ENCODE measurements at places on chromosomes 5 and 9.

DNA sequence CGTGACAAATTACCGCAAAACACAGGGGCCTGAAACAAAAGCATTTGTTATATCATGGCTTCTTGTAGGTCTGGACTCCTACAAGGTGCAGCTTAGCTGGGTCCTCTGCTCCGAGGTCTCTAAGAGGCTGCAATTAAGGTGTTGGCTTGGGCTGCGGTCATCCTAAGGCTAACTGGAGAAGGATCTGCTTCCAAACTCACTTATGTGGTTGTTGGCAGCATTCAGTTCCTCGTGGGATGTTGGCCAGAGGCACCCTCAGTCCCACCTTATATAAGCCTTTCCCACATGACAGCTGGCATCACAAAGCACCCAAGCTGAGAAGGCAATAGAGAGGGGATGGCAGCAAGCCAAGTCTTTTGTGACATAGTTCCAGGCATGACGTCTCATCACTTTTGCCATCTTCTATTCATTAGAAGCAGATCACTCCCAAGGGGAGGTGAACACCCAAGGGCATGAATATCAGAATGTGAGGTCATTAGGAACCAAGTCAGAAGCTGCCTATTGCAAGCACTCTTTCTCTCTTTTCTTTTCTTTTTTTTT, 47.9 kb upstream of the ZBTB43 start:
- DNase-seq, result no peak

- DNase-seq, result no peak
Measured at GRCh38 chr5:5353681-5354080, 68.8 kb upstream of the ICE1 start.

DNA sequence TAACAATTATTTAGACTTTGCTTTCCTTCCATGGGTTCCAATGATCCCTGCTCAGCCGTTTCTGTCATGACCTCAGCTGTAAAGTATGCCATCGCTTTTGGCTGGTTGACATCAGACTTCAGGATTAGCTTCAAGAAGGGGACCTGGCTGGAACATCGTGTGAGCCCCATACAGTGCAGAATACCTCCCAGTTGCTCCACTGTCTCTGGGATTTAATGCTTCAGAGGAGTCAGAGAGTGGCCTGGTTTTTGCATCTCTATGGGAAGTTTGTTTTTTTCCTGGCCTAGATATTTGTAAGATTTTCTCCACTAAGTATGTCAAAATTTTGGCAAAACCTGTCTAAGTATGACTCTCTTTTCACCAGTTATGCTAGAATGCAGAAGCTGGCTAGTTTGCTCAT, 216.9 kb downstream of the GABBR2 start:
- DNase-seq, result no peak

GRCh38 chr9:90176901-90177300, 465.7 kb downstream of the DIRAS2 start:
- no peak for DNase-seq

DNA sequence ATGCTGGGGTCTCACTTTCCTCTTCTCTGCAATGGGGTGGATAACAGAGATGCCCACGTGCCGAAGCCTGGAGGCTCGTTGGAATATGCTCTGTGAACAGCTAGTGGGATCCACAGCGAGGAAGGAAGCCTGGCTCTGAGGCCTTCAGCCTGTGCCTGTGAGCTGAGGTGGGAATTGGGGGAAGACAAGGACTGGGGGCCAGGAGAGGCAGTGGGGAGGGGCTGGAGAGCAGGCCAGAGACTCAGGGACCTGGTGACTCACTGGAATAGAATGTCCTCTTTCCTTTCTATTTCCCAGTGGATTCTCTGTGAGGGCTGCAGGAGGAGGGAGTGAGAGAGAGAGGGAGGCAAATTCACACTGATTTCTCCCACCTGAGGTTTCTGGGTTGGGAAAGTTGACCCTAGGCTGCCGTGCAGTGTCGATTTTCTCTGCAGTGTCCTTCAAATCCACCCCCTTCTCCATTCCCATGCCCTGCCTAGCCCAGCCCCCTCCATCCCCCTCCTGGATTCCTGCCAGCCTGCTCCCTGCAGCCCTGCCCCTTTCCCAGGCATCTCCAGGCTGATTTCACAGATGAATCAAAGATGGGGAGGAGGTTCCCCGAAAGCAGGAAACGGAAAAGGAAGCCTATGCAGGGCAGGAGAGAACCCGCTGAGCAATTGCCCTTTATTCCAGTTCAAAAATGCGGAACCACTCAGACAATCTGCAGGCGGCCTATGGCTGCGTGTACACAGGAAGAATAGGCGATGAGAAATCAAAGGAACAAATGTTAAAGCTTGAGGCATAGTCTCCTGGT, 1.4 kb upstream of the SPAAR start:
- DNase-seq, result peak; percentile 78

DNA sequence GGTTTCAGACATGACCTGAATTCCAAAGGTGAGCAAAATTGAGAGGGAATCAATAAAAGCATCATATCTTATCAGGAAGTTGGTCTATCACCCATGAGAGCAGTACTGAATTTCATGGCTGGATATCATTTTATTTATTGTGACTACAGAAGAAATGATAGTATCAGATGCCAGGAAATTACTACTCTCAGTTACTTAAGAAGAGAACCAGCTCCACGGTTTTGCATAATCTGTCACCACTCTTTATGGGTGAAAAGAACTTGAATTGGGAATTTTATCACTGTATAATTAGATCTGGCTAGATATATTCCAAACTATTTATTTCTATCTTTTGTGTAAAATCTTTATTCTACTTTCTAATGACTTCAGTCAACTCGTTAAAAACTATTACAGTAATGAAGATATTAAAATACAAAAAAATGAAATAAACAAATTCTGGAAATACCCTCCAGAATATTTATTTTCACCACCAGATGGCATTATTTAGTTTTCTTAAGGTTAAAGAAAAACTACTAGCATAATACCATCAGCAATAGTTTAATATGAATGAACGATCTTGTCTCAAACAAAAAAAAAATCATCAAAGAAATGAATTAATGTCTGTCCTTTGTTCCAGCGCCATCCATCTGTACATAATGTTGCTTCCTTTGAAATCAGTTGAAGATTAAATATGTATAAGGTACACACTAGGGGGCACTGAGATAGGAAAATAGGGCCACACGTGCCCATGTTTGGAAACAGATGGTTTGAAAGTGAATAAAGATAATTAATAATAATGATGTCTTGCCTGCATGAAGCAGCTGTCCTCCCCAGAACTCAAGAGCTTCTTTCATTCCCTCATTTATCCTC, 84.7 kb upstream of the SLCO6A1 start:
- no peak for DNase-seq

DNA sequence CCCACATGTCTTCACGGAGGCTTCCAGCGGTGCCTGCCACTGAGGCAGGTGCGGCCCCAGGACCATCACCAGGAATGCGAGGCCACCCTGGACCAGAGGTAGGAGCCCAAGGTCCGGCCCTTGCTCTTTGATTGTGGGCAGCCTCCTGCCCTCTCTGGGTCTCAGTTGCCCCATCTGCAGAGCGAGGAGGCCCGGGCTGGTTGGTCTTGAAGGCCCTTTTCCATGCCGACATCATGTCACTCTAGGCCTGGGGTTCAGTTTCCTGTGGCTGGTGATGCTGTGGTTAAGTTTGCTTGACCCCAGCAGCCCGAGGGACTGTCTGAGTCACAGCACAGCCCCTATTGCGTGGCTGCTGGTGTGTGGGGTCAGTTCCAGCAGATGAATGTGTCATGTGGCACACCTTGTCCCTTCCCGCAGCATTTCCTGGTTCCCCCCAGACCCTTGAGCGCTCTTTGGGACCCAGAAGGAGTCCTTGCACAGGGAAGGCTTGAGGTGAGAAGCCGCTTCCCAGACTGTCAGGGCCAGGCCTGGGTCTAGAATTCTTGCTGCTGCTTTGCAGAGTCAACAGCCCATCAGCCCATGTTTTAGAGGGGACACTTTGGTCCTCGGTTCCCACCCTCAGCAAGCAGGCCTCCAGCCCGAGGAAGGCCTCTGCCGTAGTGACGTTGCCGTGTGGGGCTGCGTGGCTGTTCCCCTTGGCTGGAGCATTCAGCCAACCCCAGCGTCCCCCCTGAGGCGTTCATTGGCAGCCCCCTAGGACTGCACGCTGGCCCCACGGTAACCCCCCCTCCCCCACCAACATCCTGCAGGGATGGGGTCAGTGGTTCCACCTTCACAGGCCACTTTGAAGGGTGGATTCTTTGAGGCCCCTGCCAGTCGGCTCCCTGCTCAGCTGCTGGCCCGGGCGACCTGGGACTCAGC, 31.0 kb upstream of the HMCN2 start:
- DNase-seq, result no peak

DNA sequence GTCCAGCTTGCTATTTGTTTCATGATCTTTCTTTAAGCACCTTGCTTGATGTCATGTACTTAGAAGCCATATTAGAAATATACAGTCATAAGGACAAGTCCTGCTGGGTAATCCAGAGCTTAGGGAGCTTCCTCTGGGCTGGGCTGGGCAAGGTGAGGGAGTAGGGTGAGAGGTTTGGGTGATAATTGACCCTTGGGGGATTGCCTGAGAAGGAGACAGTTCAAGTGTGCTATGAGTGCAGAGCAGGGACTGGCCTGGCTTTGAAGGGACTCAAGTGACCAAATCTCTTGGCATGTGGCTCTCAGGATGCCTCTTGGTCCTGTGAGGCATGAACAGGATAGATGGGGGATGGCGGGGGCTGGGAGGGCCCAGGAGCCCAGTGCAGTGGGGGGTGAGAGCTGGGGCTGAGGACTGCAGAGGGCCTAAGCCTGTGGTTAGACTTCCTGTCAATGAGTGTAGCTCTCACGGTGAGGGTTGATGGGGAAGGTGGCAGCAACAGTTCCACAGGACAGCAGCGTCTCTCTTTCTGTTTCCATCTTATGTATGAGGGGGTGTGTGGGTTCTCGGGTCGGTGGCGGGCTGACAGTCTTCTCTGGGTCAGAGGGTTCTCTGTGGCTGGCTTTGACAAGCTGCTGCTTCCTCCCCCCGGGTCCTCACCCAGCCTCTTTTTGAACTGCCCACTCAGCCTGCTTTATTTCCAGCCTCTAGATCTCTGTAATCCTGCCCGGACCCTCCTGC, 53.5 kb downstream of the RGS3 start:
- no peak for DNase-seq

DNA sequence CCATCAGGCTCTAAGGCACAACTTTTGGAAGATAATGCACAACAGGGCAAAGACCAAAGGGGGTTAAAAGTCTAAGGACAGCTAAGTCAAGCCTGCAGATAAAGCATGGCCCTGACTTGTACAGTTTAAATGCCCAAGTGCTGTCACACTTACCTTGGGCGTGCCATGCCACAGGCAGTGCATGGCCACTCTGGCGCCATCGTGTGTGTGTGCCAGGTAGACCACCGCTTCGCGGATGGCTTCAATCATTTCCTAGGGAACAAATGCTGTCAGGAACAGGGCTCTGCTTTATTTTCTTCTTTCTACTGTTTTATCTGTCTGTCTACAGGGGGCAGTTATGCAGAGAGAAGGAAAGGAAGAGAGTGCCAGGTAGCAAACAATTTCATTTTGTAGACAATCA, 19.3 kb downstream of the PUM3 start:
- no peak for DNase-seq

DNA sequence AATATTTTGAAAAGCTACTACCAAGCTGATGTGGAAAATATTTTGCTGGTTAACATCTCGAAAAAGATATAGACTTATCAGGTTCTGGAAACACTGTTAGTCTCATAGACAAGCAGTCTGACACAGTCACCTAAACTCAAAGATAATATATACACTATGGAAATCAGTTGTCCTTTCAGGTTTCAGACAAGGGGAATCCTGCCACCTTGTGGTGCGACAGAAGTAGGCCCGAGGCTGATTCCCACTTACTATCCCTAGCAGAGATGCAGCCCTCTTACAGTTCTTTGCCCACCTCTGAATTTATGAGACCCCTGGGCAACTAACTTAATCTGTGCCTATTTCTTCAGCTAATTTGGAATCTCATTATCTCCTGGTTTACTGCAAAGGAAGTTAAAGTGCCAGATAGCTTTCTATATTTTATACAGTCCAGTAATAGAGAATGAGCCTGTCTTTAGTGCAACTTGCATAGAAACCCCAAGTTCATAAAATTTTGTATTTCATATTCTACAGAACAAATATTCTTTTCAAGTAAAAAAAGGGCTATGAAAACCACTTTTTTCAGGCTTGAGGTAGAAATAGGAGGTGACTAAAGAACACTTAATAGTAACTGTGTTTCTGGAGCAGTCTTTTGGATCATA, 16.9 kb downstream of the RAD1 start:
- peak; percentile 48 for DNase-seq

DNA sequence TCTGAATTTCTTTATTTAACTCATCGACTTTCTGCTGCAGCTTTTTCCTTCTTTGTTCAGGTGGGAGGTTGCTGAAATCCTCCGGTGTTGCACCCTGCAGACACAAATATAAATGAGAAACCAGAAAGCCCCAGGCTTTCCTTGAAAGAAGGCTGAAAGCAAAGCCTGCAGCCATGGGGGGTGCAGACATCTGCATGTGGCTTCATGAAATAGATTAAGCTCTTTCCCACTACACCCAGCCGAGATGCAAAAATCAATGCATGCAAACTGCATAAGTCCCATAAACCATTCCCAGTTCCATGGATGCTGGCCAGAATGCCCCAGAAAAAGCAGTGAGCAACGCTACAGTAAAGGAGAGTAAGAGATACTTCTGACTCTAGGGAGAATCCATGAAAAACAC, 73.6 kb downstream of the USP20 start:
- no peak for DNase-seq

DNA sequence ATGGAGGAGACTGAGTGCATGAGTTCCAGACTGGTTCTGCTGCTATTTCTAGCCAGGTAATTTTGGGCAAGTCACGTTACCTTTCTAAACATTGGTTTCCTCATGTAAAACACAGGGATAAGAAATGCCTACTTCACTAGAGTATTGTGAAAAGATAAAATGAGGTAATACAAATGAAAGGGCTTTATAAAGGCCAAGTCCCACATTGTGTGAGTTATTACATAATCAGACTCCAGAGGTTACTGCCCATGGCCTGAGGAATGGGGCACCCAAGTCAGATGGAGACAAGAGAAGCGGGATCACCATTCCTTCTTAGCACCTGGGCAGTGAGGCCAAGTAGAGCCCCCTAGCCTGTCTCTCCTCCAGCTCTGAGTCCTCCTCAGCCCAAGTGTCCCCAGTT, 7.5 kb downstream of the HBEGF start:
- no peak for DNase-seq

GRCh38 chr5:65611524-65611923, 12.6 kb downstream of the TRIM23 start:
- DNase-seq, result no peak

GRCh38 chr5:162139190-162139589, 71.6 kb downstream of the GABRG2 start:
- DNase-seq, result no peak

DNA sequence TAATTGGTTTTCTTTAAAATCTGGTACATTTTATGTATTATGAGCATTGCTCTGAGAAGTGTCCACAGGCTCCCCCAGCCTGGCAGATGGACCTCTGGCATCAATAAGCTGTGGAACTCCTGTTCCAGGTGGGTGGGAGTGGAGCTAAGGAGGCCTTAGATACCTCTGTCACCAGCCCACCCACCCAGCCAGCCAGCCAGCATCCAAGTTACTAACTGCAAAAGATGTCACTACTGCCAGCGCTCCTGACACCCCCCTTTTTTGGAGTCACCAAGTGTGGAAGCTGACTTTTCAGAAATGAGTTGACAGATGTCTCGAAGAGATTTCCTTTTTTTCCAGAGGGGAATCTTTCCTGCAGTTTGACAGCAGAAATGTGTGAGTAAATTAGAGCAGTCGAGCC, 111.2 kb downstream of the GALNT10 start:
- no peak for DNase-seq

GRCh38 chr9:70438341-70438928, 24.0 kb upstream of the KLF9 start:
- peak; percentile 90 for DNase-seq

- DNase-seq, result no peak
Measured at GRCh38 chr5:180154821-180155364, 54.1 kb downstream of the RASGEF1C start.
